ENCODE measurements at places on chromosomes 16 and 17.

- DNase-seq: no peak
These were observed 239.8 kb upstream of the SALL1 start for GRCh38 chr16:51390877-51391276.

GRCh38 chr17:79985361-79985942 is 50.2 kb downstream of the TBC1D16 start:
- DNase-seq: no peak

- peak; percentile 69 for DNase-seq
These were observed 14.4 kb downstream of the MIS12 start for GRCh38 chr17:5500589-5501391.

DNA sequence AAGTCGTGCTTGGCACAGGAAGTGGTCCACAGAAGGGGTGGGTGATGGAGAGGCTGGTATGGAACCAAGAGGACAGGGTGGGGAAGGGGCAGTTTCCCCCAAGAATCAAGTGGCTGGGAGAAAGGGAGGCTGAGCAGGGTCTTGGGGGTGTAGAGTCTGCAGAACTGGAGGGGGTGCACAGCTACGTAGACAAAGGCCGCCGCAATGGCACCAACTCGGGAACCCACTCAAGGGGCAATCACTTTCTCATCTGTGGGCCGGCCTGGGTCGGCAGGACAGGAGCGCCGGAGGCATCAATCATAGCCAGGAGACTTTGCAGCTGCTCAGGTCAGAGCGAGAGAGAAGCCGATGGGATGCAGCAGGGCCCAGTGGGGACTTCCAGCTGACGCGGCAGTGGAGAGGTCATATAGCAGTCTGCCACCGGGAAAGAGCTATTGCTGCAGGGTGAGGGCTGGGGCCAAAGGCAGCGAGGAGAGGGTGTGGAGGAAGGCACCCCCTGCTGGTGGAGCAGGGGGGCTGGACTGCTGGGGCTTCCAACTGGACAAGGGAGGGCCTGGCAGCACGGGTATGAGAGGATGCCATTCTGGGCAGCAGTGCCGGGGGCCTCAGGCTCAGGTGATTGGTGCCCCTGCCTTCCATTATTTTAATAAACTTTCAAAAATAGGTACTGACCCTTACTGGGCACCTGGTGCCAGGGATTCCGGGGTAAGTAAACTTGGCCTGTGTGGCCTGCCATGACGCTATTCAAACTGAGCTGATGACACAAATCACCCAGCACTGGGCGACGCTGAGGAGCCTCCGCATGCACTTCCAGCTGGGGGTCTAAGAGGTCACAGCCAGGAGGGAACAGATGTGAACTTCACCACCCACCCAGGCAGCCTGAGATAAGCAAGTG is 52.5 kb upstream of the MTSS2 start:
- peak; percentile 29 for DNase-seq

GRCh38 chr16:25771812-25772568 is 80.2 kb downstream of the HS3ST4 start:
- DNase-seq: no peak
